Left forelimb (tissue), 1 donor: ENCODE measurements at places on chromosomes 4 and X.

GRCh38 chr4:2536193-2537010, at the start of gene FAM193A:
TSS of gene FAM193A (plus strand) at chr4:2536647. CDS start at chr4:2536916, 269 bp downstream.
- DNase-seq: peak; percentile 100

DNA sequence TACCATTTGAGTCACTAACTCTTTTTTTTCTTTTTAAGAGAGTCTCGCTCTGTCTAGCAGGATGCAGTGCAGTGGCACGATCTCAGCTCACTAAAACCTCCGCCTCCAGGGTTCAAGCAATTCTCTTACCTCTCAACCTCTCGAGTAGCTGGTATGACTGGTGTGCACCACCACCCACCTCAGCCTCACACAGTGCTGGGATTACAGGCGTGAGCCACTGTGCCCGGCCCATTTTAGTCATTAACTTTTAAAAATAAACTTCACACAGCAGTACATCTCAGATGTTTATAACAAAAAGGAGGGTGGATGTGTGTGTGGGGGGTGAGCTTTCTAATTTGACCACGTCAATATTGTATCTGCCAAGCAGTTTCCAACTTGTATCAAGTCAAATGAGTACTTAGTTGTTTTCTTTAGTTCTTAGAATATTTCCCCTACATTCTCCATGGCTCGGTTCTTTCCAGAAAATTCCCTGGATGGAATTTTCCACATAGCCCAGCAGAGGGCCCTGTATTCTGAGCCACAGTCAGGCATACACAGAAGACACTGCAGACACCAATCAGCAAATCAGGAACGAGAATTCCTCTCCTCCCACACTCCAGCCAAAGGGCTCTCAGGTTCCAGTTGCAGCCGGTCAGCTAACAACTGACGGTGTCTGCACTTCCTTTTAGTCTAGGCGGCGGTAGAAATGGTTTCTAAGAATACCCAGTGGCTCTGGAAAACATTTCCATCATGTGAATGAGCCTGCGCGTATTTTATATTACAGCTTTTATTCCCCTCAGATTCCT, 20.1 kb upstream of the ARAF start:
- DNase-seq: peak; percentile 78

DNA sequence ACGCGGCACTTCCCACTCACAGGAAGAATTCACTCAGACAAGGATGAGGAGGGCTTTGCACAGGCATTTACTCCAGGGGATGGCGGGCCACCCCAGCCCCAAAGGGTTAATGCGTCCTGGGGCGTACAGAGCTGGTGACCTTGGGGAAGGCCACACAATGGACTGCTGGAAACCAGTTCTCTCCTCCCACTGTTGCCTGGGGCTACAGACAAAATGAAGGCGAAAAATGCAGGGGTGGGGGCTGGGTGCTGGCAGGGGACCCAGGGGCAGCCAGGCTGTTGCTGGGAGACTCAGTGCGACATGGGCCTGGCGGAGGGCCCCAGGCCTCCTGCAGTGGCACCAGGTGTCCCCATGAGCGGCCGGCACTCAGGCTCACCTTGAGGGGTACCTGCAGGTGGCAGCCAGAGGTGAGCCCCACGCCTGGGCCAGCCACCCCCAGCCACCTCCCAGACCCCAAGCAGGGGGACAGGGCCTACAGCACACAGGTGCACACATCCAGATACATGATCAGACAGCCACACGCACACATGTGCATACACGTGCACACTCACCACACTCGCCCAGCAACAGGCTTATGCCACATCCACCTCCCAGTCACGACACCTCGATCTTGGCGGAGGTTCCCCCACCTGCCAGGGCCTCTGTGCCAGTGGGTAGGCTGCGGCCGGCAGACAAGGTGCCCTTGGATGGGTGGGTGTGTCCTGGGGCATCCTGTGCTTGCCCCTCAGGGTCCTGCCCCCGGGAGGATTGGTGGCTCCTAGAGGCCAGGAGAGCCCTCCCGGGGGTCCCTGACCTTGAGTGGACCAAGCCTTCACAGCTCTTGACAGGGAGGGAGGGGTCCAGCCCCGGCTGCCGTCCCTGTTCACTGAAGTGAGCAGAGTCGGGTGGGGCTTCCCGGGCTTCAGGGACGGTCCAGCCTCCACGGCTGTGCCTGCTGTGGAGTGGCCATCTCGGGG, 13.1 kb downstream of the NAT8L start:
- no peak for DNase-seq

DNA sequence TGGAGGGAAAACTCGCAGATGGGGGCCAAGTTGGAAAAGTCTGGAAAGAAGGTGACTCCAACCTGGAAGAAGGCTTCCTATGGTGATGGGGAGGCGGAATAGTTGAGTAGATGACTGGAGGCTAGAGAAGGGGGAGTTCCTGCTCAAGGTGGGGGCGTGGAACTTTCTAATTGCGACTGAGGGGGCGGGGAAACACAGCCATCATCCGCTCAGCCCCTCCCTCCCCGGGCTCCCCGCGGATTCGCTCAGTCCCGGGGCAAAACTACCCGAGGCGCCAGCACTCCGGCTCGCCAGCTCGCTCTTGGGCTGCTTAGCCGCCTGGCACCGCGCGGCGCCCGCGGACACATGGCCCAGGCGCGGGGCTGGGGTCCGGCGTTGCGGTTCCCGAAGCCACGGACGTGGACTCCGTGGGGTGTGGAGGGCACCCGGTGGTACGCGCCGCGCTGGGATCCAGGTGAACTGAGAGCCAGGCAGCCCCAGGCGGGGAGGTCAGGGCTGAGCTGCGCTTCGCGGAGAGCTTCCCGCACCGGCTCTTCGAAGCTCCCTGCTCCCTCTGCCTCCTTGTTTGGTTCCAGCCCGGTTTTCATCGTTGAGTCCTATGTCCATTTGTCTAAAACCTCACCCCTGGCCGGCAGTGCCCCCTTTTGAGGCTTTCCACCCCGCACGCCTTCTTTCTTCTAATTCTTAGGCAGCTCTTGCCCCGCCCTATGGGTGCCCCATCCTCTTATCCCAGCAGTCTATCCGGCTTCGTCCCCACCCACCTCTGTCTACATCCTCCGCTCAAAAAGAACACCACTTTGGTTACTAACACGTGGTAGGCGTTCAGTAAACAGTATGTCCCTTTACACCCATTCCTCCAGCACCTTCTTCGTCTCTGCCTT, 38.9 kb downstream of the STARD8 start:
- DNase-seq: no peak

- DNase-seq: no peak
Measured at GRCh38 chr4:137156807-137157206, 375.5 kb downstream of the PCDH18 start.

GRCh38 chr4:94934864-94935263, 177.1 kb downstream of the BMPR1B start:
- no peak for DNase-seq

- DNase-seq: no peak
Measured at GRCh38 chr4:155617296-155617695, 49.4 kb upstream of the GUCY1A1 start.

DNA sequence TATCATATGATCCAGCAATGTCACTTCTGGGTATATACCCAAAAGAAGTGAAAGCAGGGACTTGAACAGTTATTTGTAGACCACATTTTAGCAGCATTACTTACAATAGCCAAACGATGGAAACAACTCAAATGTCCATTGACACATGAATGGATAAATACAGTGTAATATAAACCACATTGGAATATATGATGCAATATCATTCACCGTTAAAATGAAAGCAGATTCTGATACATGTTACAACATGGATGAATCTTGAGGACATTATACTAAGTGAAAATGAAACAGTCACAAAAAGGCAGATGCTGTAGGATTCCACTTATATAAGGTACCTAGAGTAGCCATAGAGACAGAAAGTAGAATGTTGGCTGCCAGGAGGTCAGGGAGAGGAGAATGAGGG, 130.5 kb upstream of the SMAD1 start:
- DNase-seq: no peak

GRCh38 chr4:7206911-7207567, 14.7 kb downstream of the SORCS2 start:
- DNase-seq: peak; percentile 93

- DNase-seq: no peak
Measured at GRCh38 chr4:11931266-11931820, 502.6 kb upstream of the HS3ST1 start.

DNA sequence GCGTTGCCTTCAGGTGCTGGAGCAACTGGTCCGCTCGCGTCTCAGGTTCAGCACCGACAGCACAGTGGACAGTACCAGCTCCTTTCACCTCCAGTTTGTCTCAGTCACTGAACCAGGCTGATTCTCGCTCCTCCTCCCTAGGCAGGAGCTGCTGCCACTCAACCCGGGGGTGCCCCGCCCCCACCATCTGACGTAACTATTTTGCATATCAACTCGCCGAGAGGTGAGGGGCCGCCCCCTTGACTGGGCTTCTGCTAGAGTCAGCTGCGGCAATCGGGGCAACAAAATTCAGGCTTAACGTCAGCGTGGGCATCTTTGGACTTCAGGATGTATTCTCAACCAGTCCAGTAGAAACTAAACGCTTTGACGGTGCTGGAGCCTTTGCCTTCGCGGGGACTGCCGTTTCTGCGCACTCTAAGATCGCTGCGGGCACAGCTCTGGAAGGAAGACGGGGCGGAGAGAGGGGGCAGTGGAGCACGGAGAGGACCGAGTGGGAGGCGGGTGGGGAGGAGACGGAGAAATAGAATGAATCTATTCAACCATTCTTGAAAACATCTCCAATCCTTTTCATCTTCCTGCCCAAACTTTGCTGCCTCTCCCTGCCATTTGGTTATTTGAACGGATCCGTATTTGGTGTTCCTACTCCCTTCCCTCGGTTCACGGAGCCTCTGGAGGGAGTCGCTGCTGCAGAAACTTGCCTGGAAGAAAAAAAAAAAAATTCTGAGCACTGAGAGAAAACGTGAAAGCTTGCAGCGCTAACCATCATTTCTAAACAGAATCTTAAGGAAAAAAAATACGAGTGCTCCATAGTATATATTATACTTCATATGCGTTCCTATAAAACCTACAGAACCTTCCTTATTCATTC, at the start of gene FSTL5:
TSS of gene FSTL5 (minus strand) at position 109 of the 868 bp plus-strand sequence. CDS start 52,604 bp downstream, outside the sequence.
- DNase-seq: peak; percentile 87

GRCh38 chr4:1834047-1834775, 21.7 kb downstream of the LETM1 start:
- DNase-seq: no peak

- DNase-seq: no peak
Measured at GRCh38 chrX:13093529-13094140, 49.2 kb upstream of the FAM9C start.

- DNase-seq: no peak
Measured at GRCh38 chr4:6231663-6232165, 31.4 kb upstream of the JAKMIP1 start.

GRCh38 chrX:23732704-23733103, 10.4 kb downstream of the ACOT9 start:
- no peak for DNase-seq

DNA sequence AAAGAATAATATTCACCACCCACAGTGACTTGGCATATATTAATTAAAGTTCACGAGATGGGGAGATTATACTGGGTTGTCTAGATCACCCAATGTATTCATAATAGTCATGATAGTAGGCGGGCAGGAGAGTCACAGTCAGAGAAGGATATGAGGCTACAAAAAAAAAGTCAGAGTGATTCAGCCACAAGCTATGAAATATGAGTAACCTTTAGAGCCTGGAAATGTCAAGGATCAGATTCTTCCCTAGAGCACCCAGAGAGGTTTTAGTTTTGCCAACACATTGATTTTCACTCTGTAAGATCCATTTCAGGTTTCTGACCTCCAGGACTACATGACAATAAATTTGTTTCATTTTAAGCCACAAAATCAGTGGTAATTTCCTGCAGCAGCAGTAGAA, 501.9 kb downstream of the GABRG1 start:
- DNase-seq: no peak

DNA sequence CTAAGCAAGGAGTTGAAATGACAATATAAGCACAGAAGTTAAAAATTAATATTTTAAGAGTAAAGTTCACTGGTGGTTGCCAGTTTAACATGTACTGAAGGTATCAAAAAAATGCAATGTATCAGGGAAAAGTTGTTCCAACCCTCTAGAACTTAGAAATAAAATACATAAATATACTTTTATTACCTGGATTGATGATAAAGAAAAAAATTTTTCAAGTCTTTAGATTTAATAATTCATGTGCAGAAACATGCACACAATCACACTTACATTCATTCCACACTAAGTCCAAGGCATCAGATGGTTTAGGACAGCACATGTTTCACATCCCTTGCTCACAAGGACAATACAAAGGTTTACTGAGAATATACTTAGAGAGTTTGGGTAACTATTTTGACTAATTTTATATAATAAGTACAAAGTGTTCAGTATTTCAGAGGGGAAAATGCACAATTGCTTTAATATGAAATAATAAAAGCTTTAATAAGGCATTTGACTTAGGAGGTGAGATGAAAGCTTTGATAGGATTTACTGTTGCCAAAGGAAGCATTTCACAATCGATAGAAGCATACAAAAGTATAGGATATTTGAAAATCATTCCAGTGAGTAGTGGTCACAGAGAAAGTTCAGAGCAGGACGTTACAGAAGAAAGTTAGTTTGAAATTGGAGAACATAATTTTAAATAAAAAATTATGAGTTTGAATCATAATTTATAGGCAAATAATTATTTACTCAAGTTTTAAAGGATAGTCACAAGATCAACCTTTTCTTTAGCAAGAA, 392 bp upstream of the UGT2A3 start:
- DNase-seq: no peak

GRCh38 chr4:6773106-6773505, 9.4 kb upstream of the KIAA0232 start:
- no peak for DNase-seq

DNA sequence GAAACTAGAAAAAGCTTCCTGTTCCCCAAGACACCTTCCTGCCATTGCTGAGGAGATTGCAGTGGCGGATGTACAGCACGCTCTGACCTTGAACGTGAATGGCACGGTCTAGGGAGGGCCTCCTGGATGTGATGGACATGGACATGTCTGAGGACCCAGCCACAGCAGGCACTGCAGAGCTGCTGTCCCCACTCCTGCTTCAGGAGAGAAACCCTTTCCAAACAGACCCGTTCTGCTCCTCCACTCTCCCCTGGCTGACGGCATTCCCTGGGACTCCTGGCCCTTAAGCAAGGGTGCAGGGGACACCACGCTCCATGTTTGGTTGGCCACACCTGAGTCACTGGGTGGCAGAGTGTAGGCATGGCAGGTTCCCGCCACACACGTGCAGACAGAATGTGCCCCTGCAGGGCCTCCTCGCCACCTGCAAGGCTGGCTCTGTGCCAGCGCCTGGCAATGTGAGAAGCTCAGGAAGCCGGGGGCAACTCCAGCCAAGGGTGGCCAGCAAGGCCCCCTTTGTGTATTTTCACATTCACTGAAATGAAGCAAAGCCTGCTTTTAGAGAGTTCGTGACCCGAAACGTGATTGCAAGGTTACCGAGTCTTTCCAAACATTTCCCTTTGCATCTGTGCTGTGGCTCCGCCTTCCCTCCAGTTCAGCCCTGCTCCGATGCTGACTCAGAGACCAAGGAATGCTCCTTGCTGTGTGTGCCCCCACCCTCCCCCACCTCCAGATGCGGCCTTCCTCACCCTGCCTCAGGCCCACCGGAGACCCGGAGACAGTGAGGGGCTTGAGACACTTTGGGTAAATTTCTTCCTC, 46.1 kb downstream of the HTRA3 start:
- peak; percentile 68 for DNase-seq

- no peak for DNase-seq
Measured at GRCh38 chr4:89653012-89653411, 183.9 kb downstream of the SNCA start.

GRCh38 chr4:15729910-15730533, 27.2 kb downstream of the BST1 start:
- DNase-seq: no peak
